ENCODE measurements at places on chromosomes 3 and 15.

DNA sequence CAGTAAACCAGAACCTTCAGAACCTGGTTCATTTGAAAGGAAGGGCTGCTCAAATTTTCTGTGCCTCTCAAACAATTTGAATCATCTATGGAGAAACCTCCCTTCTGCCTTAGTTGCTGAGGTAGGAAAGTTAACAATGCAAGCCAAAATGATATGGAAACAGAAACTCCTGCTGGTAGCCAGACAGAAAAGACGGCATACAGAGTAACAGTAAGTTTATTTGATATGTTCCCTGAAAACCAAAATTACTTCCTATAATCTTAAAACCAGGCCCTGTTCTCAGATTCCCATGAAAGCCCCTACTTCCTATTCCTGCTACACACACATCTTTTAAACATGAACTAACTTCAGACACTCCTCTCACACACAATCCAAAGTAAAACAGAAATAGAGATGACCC is 86.2 kb downstream of the TBC1D5 start:
- DNase-seq, result no peak

DNA sequence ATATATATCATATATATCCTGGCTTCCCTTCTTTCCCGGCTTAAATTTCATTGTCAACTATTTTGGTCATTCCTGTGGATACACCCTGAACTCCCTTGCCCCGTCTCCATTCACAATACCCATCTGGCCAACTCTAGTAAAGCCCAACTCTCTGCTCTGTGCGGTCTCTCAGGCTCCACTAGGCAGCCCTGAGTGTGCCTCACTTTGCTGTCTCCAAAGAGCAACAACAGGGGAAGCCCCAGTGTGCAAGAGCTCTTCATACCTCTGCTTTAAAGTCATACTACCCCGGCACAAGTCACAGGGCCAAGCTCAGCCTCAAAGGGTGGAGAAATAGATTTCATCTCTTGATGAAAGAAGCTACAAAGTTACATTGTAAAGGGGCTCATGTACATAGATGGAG is 18.9 kb upstream of the FEM1B start:
- DNase-seq, result no peak

- no peak for DNase-seq
These were observed 302.5 kb upstream of the GADL1 start for GRCh38 chr3:31196881-31197364.

- DNase-seq, result no peak
These were observed 99.8 kb downstream of the NSUN3 start for GRCh38 chr3:94162700-94163099.

GRCh38 chr3:26015752-26016151 is 225.9 kb downstream of the OXSM start:
- no peak for DNase-seq

- no peak for DNase-seq
These were observed 96.6 kb upstream of the FLNB start for GRCh38 chr3:57911593-57911992.

- DNase-seq, result no peak
These were observed 89.3 kb downstream of the OTOL1 start for GRCh38 chr3:161585922-161586321.

Data from NCI-H1417 treated with DMSO at 0.1 percent for 48 hours (cell line).